ENCODE measurements at places on chromosomes 1 and 21.
A peak's percentile ranks its signal among the peaks of the same experiment; 100 is the strongest.

DNA sequence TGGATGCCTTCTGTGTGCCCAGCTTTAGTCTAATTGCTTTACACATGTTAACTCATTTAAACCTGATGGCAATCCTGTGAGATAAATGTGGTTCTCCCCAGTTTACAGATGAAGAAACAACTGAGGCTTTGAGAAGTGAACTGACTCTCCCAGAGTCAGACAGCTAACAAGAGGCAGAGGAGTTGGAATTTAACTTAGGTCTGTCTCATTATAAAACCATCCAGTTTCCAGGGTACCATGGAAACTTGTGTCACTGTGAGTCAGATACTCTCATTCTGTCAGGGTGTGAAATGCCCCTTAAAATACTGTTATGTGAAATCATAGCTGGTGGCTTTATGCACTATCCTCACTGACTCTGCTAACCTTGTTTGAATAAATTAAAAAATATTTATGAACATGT lies 206.6 kb downstream of the PBX1 start:
- DNase-seq = no peak

DNA sequence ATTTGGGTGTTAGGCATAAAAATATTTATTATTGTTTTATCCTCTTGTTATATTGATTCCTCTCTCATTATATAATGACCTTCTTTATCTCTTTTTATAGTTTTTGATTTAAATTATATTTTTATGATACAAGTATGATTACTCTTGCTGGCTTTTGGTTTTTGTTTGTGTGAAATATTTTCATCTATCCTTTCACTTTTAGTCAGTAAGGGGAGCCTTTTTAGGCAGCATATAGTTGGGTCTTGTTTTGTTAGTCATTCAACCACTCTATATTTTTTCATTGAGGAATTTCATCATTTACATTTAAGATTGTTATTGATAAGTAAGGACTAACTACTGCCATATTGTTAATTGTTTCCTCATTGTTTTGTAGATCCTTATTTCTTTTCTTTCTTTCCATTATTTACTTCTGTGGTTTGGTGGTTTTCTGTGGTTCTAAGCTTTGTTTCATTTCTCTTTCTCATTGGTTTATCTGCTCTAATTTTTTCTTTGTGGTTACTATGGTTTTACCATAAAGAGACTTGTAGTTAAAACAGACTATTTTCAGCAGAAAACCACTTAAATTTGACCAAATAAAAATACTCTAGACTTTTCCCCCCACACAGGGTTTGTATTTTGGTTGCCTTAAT lies 593.1 kb downstream of the NUF2 start:
- no peak for DNase-seq

- DNase-seq = no peak
Measured at GRCh38 chr1:30706528-30706927, 16.9 kb downstream of the MATN1 start.

DNA sequence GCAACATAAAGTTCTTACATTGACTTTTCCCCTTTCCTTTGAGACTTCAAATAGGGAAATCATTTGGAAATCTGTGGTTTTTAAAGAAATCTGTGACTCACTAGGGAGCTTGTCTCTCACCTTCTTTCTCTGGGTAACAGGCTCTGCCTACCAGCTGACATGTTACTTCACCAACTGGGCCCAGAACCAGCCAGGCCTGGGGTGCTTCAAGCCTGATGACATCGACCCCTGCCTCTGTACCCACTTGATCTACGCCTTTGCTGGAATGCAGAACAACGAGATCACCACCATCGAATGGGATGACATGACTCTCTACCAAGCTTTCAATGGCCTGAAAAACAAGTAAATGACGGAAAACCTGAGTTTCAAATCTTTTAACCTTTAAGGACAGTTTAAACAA lies 9.2 kb upstream of the CHIA start:
- no peak for DNase-seq

GRCh38 chr1:180859306-180859705 lies 53.4 kb upstream of the KIAA1614 start:
- no peak for DNase-seq

- no peak for DNase-seq
Measured at GRCh38 chr1:153833171-153833570, 58.0 kb downstream of the SLC27A3 start.

- no peak for DNase-seq
Measured at GRCh38 chr21:36579898-36580297, 100.0 kb upstream of the CLDN14 start.

GRCh38 chr1:172746091-172746949 lies 87.4 kb downstream of the FASLG start:
- DNase-seq = peak; percentile 87

DNA sequence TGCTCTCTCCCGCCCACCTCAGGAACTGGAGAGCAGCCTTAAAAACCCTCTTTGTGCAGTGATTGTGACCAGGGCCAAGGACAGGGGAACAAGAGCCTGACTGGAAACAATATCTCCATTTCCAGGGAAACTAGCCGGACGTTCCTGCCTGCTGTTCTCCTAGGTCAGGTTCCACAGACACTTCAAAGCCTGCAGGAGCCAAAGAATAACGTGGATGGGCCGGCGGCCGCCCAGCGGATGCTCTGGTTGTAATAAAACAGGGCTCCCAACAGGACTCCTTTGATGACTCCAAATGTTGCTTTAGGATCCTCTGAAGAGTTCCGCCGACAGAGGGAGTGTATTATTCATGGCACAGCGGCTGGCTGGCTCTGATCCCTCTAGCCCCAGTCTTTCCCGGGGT lies 162.2 kb downstream of the PLXNA2 start:
- no peak for DNase-seq

GRCh38 chr1:200410566-200410878 lies 686 bp upstream of the ZNF281 start:
- peak; percentile 93 for DNase-seq

DNA sequence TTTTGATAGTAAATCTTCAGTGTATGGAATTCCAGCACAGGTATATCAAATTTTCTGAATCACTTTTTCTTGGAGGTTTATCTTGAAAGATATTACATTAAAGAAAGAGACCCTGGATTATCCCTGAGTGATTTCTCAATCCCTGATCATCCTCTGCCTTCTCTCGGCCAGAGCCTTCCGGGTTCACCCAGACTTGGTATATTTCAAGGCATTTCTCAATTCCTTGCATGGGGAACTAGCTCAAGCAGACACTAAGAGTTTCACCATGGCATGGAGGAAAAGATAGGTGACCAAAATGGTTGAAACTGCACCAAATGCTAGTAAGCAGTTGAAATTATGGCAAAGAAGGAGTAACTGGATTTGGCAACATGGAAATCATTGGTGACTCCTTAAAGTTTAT lies 5.7 kb downstream of the VAMP4 start:
- no peak for DNase-seq

DNA sequence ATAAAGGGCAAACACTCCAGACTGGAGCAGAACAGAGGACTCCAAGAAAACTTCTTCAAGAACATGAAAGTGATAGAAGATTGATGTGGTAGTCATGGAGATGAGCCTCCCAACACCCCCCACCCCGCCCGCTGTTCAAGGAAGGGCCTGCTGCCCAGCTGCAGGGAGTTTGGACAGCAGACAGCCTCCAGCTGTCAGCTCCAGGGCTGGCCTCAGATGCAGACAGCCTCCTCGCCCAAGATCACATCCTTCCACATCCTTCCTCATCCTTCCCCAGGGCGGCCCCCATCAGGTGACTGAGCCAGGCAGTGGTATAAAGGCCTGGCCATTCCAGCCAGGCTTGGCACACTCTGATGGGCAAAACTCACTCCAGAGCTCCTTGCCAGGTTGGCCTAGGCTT lies 24.6 kb downstream of the HMGN2 start:
- DNase-seq = no peak

GRCh38 chr1:186843931-186844330 lies 15.2 kb downstream of the PLA2G4A start:
- no peak for DNase-seq

DNA sequence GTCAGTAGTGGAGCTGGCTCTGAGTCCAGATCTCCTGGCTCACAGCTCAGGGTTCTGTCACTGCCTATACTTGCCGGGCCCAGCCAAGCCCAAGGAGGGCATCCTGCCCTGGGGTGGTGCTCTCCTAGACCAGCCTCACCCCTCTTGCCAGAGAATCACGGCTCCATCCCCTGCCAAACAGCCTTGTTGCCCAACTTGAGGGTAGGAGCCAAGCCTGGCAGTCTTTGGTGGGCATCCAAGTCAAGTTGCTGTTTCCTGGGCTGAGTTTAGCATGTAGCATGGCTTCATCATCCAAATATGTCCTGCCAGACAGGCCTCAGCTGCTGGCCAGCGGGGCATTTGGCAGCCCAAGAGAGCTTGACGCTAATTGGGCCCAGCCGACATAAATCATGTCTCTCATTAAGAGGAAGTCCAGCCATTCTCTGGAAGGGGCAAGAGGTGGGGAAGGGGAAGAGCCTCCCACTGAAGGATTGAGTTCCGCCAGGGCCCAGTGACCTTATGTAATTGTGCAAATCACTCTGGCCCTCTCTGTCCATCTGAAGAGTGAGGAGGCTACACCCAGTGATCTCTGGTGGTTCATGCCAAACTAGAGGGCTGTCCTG lies 22.6 kb upstream of the TRABD2B start:
- DNase-seq = no peak

DNA sequence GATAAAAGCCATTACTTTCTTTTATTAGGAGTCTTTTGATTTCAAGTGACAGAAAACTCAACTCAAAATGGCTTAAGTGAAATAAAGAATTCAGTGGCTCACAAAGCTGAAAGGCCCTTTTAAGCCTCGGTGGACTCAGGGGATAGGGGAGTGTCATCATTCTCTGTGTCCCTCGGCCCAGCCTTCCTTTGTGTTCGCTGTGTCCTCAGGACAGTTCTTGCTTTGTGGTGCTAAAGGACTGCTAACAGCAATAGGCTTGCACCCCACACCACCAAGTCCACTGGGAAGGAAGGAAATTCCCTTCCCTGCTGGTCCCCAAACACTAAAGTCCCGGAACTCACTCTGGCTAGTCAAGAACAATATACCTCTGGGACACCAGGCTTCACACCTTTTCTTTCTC lies 129.2 kb downstream of the NTPCR start:
- DNase-seq = no peak

DNA sequence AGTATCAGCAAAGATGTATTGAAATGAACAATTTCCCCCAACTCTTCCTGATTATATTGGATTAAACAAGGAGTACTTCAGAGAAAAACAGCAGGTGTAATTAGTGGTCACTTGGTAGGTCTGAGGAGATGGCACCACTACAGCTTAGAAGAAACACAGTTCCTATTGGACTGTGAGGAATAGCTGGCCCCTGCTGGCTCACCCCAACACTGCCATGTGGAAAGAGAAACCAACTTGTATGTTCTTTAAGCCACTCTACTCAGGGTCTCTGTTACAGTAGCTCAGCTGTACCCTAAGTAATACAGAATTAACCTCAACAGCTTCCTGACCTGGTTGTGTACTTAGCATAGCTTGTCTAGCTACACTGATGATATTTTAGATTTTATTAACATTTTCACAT lies 26.5 kb upstream of the MTR start:
- no peak for DNase-seq

DNA sequence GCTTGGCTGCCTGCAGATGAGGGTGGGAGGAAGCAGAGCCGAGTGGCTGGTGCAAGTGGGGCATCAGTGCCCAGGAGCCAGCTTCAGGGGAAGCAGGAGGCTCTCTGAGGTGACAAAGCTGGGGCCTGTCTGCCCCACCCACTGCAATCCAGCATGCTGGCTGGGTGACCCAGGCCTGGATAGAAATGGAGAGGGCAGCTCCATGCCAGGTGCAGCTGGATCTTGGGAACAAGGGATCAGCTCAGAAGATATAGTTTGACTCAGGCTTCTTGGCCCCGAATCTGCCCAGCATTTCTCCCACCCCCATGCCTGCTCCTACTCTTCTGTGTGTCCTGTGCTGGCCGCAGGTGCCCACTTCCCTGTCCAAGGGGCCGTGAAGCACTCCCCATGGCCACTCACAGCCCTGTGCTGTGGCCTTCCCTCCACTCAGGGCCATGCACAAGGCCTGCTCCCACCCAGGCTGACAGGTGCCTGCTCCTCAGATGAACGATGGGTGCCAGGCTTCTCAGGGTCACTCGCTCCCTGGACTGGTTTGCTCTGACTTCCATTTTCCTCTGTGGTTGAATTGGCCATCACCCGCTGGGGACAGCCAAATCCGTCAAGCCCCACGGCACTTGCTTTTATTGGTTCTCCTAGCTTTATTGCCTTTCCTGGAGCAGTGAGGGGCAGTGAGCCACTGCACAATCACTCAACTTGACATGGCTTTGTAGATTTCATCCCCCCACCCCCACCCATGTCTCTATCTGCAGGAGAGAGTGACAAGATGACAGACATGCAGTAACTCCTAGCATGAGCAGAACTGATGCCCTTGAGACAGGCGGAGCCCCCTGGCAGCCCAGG lies 174.8 kb upstream of the VAMP3 start:
- no peak for DNase-seq

DNA sequence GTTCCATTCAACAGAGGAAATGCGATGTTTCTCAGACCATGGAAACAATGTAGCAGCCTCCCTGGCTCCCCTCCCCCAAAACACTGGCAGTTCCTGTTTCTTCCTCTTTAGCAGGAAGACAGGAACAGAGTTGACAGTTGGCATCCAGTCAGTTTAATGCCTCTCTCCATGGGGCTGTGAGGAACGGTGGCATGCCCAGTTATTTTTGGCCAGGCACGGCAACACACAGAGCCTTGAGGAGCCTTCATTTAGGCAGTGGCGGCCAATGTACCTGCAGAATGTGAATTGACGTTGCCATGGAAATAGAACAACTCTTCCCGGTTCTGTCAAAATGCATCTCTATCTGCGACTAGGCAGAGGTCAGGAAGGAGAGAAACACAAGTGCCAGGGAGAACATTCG lies 330.6 kb downstream of the DSCAM start:
- peak; percentile 62 for DNase-seq

Measured in T47D (cell line).